ENCODE measurements at places on chromosomes 5 and 9. TPM values are rescaled to one million over a fixed set of nuclear protein-coding genes. Genes with fewer than 3 reads are reported as not detected.

Gene ADGRV1
- total RNA-seq = 0.17 TPM

Gene GPR151
- total RNA-seq = not detected

Gene PRDM9
- not detected for total RNA-seq

Gene PKD2L2
- not detected for total RNA-seq

Gene NFIB
- total RNA-seq = 14.1 TPM

Gene PCDHGC5
- 0.30 TPM for total RNA-seq

Gene FOXD4
- 0.34 TPM for total RNA-seq

Gene IFNA6
- total RNA-seq = not detected

Gene NIPAL4
- total RNA-seq = not detected

Gene HRH2
- 0.17 TPM for total RNA-seq
